ENCODE measurements at places on chromosomes 4 and X.

DNA sequence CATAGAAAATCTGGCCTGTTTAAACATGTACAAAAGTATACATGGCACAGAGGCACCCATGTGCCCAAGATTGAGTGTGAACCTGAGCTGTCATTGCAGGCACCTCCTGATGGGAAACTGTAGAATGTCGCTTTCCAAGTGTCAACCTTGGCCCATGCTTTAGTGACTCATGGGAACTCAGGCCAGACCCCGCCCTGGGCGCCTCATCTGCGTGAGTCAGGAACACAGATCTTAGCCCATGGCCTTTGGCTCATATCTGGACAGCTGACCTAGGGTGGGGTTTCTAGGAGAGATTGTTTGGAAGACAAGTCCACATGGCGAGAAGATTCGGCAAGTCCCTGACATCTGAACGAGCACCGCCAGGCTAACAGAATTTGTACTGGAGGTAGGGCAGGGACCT lies 50.0 kb downstream of the CYTL1 start:
- DNase-seq: no peak

- no peak for DNase-seq
Observed at GRCh38 chrX:57918750-57919436, 8.6 kb upstream of the ZXDA start.

GRCh38 chr4:54254915-54255246 lies 25.8 kb downstream of the PDGFRA start:
- DNase-seq: no peak

DNA sequence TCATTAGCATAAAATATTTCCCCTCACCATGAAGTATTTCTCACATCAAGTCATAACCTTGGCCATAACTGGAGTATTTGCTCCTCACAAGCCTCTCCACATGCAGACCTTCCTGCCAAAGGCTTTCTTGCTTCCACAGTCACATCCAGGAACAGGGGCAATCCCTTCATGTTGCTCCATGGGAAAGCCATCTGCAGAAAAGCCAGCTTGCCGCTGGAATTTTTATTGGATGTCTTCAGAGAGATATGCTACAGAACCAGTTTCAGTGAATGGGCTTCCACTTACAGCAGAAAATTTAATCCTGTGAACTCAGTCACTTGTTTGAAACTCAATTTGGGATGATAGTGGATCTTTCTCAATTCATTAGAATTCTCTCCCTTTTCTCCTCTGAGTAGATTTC lies 3.2 kb upstream of the CDKN2AIP start:
- DNase-seq: no peak

DNA sequence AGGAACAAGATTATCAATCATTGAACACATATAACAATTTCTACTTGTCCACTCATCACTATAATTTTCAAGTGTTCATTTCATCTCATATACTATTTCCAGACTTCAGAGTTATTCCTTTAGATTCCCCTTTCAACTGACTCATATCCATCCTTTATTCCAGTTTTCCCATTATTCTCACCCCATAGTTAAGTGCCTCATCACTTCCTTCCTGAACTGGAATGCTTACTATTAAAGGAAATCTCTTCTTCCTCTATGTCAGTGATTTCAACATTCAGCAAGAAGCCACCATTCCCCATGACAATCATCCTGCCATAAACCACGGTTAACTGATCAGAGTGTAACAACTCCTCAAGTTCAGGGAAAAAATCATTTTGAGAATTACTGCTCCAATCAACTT lies 198.9 kb downstream of the FBXO8 start:
- no peak for DNase-seq

DNA sequence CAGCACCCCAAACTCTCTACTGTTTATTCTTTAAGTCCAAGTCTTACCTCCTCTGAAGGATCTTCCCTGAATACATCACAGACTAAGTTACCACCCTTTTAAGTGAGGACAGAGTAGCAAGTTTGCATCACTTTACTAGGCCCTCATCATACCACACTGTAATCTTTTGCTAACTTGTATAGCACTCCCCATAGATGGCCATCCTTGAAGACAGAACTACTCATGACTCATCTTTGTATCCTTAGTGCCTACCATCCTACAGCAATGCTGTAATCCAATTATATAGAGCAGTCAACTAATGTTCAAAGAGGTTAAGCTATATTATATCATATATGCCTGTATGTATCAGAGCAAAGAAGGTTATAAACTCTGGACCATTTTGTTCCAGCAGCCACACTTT lies 101.4 kb downstream of the ADAMTS3 start:
- no peak for DNase-seq

DNA sequence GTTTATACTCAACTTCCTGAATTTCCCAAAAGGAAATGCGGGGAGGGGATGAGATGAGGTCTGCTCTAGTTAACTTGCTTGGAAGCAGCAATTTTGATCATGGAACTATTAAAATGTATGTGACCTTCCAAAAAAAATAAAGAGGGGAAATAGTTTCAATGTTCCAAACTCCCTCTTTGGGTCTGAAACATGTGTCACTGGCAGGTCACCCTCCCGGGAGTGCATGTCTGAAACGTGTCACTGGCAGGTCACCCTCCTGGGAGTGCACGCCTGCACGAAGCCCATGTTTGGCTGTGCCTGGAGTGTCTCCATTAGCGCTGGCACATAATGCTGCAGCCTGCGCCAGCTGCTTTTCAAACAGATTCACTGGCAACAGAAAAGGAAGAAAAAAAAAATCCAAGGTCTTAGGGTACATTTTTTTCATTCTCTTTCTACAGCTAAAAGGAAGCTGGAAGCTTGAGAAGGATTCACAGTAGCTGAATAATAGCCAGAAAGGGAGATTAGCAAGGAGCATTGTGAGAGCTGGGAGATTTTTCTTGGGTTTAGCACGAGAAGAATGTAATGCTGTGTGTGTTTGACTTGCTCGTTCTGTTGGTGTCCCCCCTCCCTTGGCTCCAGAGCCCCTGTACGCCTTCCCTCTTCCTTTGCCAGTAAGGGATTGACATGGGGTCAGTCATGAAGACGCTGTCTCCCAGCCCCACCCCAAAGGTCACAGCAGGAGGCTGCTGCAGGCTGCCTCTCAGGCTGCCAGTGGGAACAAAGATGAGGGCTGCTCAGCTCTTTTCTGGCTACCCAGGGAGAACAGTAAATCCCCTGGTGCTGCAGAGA lies 39.2 kb upstream of the TLR3 start:
- no peak for DNase-seq

DNA sequence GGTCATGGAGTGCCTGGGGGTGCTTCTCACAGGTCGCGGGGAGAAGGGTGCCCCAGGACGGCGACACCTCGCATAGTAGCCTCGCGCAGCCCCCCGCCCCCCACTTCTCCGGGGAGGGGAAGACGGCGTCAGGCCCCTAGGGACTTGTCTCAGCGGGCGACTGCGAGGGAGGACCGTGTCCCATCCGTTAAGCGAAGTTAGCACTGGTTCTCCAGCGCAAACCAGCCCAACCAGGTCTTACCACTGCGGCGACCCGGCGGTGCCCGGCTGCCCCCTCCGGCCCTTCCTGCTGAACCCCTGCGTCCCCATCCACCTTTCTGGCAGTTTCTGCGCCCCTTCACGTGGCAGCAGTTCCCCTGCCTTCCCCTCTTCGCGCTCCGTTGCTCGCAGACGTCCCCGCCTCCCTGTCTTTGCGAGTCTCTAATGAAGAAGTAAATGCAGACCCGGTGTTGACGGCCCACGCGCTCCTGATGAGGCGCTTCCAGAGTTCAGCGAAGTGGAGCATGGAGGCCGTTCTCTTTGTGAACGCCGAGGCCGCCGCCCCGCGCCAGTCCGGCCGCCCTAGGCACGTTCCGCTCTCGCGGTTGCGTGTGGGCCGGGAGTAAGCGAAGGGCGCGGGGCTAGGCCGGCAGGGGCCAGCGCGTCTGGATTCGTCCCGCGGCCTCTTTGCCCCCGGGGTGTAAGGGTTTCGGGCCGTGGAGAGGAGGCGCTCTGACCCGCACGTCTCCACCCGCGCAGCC lies 3.0 kb downstream of the SLIT2 start:
- DNase-seq: no peak

- DNase-seq: no peak
Observed at GRCh38 chr4:146650034-146650433, 11.3 kb downstream of the POU4F2 start.

GRCh38 chr4:34731070-34731469 lies 1513.2 kb downstream of the ARAP2 start:
- no peak for DNase-seq

DNA sequence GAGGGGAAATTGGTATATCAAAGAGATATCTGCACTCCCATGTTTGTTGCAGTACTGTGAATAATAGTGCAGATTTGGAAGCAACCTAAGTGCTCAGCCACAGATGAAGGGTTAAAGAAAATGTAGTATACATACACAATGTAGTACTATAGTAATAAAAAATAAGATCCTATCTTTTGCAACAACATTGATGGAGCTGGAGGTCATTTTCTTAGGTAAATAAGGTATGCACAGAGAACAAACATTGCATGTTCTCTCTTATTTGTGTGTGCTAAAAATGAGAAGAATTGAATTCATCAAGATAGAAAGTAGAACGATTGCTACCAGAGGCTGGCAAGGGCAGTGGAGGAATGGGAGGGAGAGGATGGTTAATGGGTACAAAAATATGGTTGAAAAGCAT lies 117.9 kb upstream of the TRAM1L1 start:
- DNase-seq: no peak

GRCh38 chr4:7447236-7447635 lies 12.5 kb upstream of the PSAPL1 start:
- DNase-seq: no peak

DNA sequence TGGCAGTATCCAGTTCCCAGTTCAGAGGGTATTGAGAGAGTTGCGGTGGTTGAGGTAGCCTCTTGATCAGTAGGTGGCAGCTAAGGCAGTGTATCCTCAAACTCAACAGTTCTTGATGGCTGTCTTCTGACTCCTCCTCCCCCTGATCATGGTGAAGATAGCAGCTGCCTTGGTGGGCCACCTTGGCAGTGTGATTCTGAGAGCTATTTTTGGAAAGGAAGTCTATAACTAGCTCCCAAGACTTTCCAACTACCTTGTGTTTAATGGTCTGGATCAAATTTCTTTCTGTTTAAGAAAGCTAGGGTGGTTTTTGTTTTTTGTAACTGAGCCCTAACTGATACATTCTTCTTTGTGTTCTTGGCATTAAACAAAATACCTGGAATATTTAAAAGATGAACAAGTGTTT lies 10.5 kb upstream of the TBC1D19 start:
- DNase-seq: no peak

- DNase-seq: no peak
Observed at GRCh38 chr4:173291899-173292298, 42.3 kb downstream of the HMGB2 start.

DNA sequence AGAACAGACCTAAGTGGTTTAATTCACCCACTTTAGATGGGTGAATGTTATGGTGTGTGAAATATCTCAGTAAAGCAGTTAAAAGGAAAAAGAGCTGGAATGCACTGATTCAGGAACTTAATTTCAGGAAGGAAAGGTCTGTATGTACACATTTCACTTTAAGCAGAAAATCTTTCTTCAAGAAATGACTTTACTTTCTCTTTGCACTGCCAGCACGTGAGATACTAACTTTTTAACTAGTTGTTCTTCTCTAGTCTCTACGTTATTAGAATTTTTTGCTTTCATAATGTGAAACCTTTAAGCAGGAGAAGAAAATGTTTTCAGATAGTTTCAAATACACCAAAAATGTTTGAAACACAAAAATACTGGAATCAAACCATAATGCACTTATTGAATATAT lies 18.8 kb downstream of the C4orf46 start:
- no peak for DNase-seq

DNA sequence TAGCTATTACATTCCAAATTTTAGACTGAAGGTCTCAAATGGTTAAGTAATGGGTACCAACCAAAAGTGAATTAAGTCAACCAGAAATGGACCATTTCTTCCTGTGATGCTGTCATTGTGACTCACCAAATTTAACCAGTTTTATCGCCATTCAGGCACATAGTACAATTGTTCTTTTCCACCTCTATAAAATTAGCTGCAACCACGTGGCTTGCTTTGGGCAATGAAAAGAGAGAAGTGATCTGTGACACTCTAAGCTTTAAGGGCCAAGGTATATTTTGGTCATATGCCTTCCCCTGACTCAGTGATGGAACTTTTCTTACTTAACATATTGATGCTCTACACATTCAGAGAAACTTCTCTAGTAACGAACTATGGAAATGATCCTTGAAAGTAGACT lies 20.3 kb upstream of the PHF8 start:
- no peak for DNase-seq

- no peak for DNase-seq
Observed at GRCh38 chr4:182556580-182556979, 313.4 kb downstream of the TENM3 start.

DNA sequence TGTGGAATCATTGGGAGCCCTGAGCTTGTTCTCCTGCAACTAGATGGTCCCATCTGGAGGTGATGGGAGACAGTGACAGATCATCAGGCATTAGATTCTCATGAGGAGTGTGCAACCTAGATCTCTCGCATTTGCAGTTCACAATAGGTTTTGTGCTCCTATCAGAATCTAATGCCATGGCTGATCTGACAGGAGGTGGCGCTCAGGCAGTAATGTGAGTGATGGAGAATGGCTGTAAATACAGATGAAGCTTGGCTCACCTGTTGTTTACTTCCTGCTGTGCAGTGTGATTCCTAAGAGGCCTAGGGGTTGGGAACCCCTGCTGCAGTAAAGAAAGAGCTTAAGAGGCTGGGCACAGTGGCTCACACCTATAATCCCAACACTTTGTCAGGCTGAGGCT lies 42.2 kb upstream of the PUDP start:
- no peak for DNase-seq

DNA sequence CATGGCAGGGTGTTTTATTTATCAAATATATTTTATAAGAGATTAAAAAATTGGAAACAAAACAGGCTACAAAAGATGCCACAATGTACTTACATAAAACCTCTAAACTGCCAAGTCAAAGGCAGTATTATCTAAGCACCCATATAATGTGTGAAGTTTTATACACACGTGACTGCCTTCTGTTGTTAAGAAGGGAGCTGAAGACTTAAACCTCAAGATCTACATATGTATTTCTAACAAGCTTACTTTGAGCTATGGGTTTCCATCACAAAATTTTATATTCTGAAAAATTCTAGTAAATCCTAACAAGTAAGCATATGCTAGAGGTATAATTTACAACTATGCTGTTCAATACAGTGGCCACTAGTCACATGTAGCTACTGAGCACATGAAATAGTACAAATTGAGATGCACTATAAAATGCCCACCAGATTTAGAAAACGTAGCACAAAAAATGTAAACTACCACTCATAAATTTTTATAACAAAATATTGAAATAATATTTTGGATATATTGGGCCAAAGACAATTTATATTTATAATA lies 9.8 kb downstream of the ATP8A1 start:
- no peak for DNase-seq

DNA sequence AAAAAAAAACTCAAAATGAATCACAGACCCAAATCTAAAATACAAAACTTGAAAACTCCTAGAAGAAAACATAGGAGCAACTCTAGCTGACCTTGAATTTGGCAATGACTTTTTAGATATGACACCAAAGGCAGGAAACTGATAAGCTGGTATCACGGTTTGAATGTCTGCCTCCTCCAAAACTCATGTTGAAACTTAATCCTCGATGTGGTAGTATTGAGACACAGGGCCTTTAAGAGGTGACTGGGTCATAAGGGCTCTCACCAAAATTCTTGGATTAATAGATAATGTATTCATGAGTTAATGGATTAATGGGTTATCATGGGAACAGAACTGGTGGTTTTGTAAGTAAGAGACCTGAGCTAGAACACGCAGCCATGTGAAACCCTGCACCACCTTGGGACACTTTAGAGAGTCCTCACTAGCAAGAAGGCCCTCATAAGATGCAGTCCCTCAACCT lies 40.5 kb downstream of the FRYL start:
- DNase-seq: no peak

GRCh38 chr4:25043548-25043947 lies 12.8 kb upstream of the LGI2 start:
- no peak for DNase-seq

Data from activated naive CD8-positive, alpha-beta T cell treated with anti-CD3 and anti-CD28 coated beads, Interleukin-2, amount 50 U/mL, for 24 hours (primary cell).